SIG-M5 (cell line): ENCODE measurements at places on chromosomes 2 and 18.

GRCh38 chr2:118833716-118834439, 13.6 kb downstream of the EN1 start:
- DNase-seq, result no peak

- no peak for DNase-seq
Measured at GRCh38 chr2:42492691-42493467, 903 bp downstream of the KCNG3 start.

- no peak for DNase-seq
Measured at GRCh38 chr2:42618116-42618515, 49.7 kb downstream of the MTA3 start.

DNA sequence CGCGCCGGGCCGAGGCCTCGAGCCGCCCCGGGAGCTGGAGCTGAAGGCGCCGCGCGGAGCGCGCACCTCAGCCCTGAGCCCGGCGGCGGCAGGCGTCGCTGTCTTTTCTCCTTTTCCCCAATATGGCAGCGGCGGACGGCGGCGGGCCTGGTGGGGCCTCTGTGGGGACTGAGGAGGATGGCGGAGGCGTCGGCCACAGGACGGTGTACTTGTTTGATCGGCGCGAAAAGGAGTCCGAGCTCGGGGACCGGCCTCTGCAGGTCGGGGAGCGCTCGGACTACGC, 369 bp downstream of the SMCHD1 start:
- no peak for DNase-seq

GRCh38 chr2:74577448-74577847, 22.9 kb downstream of the DOK1 start:
- DNase-seq, result no peak

GRCh38 chr2:129872446-129872845, 107.0 kb upstream of the RAB6C start:
- DNase-seq, result no peak

DNA sequence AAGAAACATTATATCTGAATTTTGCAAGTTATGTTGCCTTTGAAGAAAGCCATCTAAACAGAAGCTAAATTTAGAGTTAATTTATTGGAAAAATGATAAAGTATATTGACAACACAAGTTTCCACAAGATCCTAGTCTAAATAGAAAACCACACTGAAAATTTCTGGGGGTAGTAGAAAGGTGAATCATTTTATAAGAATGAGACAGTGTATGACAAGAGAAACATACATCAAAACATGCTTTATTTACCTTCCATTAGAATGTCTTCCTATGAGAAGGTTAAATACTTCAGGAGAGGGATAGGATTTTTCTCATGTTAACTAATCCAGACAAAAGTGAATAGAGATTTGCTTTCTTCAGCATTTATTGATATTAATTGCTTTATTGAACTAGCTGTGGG, 1389.8 kb upstream of the ZEB2 start:
- no peak for DNase-seq

- DNase-seq, result no peak
Measured at GRCh38 chr18:47235096-47235495, 16.4 kb downstream of the SKOR2 start.

DNA sequence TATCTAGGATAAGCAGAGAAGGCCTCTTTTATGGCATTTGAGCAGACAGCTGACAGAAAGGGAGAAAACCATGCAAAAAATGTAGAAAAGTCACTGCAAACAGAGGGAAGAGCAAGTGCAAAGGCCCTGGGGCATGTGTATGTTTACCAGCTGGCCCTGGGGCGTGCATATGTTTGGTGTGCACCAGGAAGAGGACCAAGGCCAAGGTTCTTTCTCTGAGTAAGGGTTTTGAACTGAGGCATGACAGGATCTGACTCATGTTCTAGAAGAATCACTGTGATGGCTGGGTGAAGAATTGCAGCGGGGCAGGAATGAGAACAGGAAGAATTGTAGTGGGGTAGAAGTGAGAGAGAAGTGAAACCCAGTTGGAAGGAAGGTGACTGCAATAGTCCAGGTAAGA, 69.6 kb downstream of the STEAP3 start:
- DNase-seq, result no peak

GRCh38 chr2:207363761-207364290, 165.9 kb upstream of the CREB1 start:
- no peak for DNase-seq

- DNase-seq, result no peak
Measured at GRCh38 chr2:191637182-191638078, 40.5 kb upstream of the NABP1 start.

DNA sequence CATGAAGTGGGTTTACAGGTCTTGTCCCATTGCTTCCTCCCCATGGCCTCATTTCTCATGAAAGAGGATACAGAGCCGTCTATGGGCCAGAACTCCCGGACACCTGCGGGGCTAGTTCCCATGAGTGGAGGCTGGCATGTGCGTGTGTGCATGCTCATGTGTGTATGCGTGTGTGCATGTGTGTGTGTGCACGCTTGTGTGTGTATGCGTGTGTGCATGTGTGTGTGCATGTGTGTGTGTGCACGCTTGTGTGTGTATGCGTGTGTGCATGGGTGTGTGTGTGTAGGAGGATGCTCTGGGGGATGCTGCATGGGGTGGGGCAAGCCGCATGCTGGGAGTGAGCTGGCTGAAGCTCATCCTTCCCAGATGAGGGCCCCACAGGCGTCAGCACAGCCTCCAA, 20.8 kb downstream of the INHBB start:
- DNase-seq, result no peak

- no peak for DNase-seq
Measured at GRCh38 chr2:85761-86160, 39.5 kb upstream of the FAM110C start.

GRCh38 chr2:193272011-193272410, 1077.3 kb upstream of the TMEFF2 start:
- no peak for DNase-seq

GRCh38 chr2:3296182-3296972, 81.2 kb downstream of the EIPR1 start:
- DNase-seq, result no peak

DNA sequence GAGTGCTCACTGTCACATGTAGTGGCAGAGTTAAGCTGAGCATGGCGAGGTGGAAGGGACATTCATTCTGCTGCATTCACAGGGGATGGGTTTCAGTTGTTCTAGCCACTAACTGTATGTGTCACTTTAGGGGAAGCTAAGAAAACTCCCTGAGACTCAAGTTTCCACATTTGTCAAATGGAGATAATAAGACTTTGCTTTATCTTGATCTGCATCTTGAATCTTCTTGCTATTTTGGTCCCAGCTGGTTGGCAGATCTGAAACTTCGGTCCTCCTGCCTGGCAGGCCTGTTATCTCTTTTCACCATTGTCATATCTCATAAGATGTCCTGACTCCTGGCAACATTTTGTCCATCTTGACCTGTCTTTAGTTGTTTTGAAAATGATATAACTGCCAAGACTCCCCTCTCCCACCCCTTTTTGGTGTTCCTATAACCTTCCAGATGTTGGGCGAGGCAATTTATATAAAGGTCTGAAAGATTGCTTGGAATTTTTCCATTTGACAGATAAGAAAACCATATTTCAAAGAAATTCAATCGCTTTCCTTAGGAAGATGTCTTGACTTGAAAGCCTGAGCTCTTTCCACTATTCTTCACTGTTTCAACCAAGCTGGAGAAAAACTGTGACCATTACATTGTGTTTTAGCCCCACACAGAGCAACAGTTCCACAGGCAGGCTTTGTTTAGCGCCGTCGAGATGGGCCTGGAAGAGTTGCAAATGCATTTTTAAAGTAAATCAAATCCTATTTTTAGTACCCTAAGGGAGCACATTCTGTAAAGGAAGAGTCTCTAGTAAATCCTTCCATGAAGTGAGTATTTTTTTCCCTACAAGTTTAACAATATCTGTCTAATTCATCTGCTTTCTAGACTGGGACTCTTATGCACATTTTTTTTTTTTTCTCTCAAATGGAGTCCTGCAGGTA, 33.4 kb downstream of the MYCN start:
- DNase-seq, result no peak

DNA sequence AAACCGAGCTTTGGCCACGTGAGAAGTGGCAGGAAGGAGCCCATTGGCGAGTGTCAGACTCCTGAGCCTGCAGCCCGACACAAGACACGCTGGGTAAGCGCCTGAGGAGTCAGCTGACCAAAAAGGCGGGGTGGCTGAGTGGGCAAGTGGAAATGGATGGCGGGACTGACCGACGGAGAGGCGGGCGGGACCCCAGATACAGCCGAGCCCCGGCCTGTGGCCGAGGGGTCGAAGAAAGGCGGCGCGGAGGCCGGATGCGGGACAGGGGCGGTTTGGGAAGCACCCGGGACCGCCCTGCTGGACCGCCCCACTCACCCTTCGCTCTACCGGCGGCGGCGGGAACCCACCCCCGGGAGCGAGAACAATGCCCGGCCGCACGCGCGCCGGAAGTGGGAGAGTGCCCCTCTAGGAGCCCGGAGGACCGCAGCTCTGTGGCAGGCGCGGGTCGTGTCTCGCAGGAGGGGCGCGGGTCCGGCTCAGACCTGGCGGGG, 22.8 kb downstream of the ZSCAN30 start:
- no peak for DNase-seq

- DNase-seq, result no peak
Measured at GRCh38 chr2:28822036-28822435, 11.4 kb downstream of the SPDYA start.

GRCh38 chr2:118177318-118177717, 89.0 kb downstream of the INSIG2 start:
- no peak for DNase-seq

DNA sequence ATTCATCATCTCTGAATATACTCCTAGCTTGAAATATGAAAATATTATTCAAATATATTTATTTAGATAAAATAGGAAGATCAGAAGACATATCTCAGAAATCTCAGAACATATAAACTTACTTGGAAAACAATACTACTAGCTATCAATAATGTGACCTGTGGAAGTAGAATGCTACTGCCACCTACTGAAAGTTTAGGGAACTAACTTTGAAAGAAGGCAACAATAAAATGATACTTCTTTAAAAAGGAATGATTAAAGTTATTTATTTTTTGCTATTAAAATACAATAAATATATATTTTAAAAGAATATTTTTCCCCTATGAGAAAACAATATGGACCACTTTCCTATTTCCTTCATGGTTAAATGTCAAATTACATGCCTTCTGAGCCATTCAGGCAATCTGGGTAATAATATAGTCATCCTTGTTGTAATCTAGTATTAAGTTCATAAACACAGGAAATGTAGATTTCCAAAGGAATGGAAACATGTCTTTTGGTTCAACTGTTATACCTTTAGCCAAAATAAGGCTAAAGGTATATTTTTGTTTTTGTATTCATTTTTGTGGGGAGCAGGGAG, 26.0 kb downstream of the ACADL start:
- DNase-seq, result no peak

GRCh38 chr2:28415715-28416114, 23.1 kb downstream of the FOSL2 start:
- no peak for DNase-seq

GRCh38 chr2:60739156-60739555, 16.9 kb upstream of the PAPOLG start:
- no peak for DNase-seq
